ENCODE measurements at places on chromosomes 11 and 22.

- DNase-seq = no peak
These were observed 220.8 kb downstream of the DBX1 start for GRCh38 chr11:19939415-19939929.

DNA sequence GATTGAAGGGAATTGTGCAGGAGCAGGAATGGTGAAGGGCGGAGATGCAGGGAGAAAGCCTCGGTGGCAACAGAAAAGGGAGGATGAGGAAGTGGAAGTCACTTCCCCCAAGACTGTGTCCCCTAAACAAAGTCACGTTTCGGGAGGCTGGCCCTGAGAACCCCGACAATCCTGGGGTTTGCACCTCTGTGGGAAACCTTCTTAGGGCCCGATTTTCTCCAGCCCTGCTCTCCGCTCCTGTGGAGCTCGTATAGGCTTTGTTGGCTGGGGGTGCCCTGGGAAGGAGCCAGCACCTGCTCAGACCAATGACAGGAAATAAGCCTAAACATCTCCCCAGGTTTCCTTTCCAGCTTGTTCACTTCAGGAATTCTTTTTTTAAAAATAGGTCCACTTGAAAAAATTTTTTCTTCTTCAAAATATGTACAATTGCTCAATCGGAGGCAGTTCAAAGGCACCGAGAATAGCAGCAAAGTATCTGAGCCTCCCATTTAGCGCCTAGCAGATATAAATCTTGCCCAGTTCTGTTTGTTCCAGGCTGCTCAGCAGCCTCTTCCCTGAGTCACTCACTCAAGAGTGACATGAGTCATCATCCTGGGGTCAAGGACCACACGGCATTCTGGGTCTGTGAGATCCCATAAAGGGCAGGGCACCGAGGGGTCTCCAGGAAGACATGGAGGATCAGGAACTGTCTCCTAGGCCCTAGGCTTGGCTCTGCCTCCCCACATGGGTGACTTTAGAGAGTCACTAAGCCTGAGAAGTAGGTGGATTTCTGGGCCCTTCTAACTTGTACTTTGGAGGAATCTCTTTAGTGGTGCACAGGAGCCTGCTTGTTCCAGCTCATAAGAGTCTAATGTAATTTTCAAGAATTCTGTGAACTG is 34.0 kb downstream of the IRAG1 start:
- DNase-seq = no peak

GRCh38 chr11:64558065-64558745 is 32.8 kb upstream of the SLC22A12 start:
- DNase-seq = no peak

DNA sequence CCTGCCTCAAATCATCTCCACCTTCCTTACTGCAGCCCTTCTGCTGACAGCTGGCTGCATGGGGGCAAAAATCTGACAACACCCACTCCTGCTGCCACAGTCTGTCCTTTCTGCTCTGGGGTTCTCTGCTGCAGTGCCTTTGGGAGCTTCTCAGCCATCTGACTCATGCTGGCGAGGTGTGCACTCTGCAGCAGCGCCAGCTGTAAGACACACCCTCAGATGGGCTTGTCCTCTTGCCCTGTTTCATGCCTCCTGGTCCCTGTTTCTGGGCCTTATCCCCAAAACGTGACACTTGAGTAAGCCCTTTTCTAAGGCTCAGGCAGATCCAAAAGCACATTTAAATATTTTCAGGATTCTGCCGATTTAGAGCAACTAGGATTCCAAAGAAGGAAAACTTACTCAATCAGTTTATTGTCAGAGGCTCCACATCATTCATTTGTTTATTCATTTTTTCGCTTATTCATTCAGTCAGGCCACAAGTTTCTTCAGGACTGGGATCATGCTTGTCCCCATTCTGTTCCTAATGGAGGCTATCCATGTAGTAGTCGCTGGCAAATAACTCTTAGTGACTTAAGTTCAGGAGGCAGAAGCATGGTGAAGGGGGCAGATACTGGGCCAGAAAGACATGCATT is 60.2 kb downstream of the SMIM38 start:
- DNase-seq = no peak

DNA sequence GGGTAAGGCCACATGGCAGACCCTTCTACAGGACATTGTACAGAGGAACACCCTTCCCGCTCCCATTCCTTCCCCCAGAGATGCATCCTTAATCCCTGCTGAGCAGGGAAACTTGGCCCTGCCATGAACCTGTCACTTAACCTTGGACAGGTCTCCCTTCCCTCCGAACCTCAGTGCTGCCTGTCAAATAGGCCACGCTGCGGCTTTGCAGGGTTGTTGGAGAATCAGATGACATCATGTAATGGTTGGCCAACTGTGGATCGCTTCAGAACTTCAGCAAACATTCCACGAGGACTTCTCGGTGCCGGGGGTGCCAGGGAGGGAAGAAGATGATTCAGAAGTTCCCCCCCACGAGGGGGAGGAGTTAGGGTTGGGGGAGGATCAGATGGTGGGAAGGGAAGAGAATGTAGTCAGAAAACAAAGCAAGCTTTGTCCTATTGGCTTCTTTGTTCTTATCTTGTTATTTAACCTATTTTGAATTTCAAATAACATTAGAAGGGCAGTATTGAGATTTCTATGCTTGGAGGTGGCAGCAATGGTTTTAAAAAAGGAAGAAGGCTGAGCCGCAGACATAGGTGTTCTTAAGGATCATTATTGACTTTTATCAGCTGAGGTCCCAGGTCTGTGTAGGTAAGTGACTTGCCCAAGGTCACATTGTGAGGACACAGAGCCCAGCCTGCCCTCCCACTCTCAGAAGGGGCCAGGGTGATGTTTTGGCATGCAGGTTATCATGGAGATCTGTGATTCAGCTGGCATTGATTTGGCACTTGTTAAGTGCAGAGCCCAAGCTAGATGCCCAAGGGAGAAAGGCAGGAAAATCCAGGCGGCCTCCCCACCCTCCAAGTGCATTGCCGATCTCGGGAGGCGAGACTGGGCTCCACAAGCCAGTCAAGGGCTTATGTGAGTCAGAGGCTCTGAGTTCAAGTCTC is 3.1 kb downstream of the CDC42EP1 start:
- no peak for DNase-seq

GRCh38 chr11:88213406-88213805 is 38.2 kb upstream of the RAB38 start:
- no peak for DNase-seq

DNA sequence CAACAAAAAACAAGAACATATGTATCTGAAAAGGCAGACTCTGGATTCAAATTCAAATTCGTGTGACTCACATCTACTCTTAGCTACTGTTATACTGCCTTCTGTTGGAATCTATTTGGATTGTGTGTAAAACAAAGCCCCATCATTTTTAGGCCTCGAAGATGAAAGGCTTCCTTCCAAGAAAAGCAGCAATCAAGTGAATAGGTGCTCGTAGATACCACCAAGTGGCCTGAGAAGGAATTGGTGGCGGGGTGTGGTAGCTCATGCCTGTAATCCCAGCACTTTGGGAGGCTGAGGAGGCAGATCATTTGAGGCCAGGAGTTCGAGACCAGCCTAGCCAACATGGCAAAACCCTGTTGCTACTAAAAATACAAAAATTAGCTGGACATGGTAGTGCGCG is 4.2 kb downstream of the GRAMD1B start:
- DNase-seq = no peak

DNA sequence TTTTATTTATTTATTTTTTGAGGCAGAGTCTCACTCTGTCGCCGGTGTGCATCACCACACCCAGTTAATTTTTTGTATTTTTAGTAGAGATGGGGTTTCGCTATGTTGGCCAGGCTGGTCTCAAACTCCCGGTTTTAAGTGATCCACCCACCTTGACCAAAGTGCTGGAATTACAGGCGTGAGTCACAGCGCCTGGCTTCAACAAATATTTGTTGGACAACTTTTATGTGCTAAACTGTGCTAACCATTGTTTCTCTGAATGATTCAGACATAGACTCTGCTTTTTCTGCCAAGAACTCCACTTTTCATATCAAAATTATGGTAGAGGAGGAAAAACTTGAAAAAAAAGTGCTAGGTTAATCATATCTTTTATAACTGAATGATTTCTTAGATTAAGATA is 36.3 kb downstream of the MMP7 start:
- DNase-seq = no peak

GRCh38 chr11:122791836-122792235 is 46.5 kb upstream of the CRTAM start:
- no peak for DNase-seq

DNA sequence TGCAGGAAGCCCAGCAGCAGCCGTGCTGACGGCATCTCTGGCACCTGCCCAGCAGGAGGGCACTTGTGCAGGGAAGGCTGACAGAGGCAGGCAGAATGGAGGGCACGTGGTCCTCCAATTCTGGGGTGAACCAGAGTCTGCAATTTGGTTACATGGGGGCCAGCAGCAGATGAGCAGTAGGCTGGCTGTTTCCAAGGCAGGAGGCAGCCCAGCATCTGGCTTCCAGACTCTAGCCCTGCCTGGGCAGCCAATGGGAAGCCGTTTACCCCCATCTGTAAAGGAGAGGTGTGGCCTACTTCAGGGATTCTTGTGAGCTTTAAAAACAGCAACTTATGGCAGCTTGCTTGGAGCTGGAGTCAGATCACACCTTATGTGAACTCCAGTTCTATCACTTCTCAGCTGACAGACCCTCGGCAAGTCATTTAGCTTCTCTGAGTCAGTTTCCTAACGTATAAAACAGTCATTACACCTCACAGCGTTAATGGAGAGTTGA is 27.9 kb upstream of the RASL10A start:
- DNase-seq = no peak

DNA sequence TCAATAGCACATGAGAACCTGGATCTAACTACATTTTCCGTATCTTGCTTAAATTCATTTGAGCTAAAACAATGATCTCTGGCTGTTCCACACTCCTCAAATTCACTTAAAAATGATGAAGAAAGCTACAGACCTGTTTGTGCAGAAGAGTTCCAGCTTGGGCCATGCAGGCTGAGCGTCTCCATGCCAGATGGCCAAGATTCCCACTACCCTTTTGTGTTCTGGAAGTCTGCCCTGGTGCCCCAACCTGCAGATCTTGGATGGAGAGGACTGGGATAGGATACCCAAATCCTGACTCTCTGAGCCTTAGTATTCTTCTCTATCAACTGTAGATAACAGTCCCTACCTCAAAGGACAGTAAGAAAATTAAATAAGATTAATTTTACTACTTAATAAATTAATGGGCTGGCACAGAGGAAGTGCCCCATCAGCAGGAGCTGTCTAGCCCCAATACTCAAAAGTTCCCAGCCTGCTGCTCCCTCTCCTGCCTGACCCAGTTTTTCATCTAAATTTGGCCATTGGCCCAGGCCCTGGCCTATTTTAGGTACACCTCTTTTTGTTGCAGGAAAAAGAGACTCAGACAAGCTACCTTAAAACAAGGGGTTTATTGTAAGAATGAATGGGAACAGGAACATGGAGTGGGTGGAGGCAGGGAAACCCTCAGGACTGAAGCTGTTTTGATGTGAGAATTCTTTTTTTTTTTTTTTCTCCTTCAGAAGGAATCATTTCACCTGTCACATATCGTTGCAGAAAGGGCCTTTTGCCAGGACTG is 81.4 kb upstream of the GRK3 start:
- no peak for DNase-seq

DNA sequence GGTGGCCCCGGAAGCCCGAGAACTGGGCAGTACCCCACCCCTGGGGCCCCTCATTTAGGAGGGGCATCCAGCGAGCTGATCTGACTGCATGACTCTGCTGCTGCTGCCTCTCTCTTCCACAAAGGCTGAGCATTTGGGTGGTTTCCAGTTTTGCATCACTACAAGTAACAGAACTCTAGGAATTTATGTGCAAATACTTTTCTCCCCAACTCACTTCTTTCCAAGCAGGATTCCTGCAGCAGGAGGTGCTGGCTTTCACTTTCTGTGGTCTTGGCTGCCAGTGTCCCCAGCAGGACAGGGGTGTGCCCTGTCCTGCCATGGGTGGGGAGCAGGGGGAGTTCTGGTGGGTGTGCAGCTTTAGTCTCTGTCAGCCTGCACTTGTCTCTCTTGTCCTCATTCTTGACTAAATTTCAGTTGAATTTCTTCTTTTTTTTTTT is 21.2 kb downstream of the UPB1 start:
- no peak for DNase-seq

GRCh38 chr22:42442748-42443147 is 10.5 kb upstream of the NFAM1 start:
- DNase-seq = no peak

- DNase-seq = no peak
These were observed 11.2 kb upstream of the P4HA3 start for GRCh38 chr11:74322667-74323066.

DNA sequence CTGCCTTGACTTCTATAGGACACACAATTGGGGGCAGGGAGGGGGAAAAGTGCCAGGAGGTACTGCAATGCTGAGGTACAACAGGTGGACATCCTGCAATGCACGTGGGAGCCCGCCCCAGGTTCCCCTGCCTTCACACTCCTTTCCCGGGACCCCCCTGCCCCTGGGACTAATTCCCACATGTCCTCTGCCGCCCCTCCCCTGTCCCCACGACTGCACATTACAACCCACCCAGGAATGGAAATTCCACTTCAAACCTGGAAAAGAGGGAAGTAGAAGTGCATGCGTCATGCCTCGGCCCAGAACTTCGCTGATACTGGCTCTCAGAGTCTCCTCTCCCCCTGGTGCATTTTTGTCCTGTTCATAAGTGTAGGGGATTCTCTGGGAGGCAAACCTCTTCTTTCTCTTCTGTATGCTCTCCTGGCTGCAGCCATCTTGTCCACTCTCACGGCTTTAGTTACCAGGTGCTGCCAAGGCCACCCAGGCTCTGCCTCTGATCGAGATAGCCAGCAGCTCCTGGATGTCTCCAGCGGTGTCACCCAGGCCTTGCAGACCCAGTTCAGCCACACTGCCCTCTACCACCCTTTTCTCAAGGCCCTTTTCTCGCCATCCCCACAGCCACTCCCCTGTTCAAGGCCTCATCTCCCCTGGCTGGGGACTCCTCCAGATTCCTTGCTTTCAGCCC is 43.7 kb downstream of the GDPD5 start:
- no peak for DNase-seq

DNA sequence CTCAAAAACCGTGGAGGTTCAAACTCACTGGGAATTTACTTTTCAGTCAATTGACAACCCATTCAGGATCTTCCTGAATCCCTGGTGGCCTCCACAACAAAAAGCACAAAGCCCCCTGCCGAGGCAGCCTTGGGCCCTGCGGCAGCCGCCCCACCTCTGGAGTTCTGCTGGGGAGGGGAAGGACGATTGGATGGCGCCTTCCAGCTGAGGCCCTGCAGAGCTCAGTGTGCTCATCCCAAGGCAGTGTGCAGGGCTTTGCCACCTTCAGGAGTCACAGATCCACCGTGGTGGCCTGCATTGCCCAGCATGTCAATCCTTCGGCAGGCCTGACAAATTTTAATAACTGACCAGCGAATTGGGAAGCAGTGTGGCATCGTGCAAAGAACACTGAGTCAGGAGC is 7.4 kb downstream of the ZFTA start:
- DNase-seq = no peak
